Activated T-helper 2 cell treated with anti-CD3 and anti-CD28 coated beads, Interferon-gamma antibody, Interleukin-2, Interleukin-4, amounts not matched to agents 10 μg/mL and 5 μg/mL and 100 μg/mL, durations not matched to agents 14 hours and 24 hours and 36 hours (primary cell): ENCODE measurements at places on chromosomes 6 and 20. TPM values are rescaled to one million over a fixed set of nuclear protein-coding genes. Genes with fewer than 3 reads are reported as not detected.

DNA sequence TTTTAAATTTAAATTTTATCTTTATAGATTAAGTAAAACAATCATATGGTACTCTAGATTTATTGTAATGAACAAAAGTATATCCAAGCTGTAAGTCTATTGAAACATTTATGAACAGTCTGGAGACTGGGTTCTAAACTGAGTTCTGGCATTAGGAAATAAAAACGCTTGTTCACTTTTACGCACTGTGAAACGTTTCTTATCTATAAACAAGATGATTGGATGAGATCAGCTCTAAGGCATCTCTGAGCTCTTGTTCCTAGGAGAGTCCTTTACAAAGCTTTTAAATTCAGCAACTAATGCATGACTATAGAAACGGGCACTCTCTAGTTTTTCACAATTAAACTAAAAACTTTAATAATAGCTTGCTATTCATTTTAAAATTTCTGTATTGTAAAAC is 6.8 kb downstream of the HUS1B start:
- DNase-seq, result no peak

GRCh38 chr6:35739645-35740524 is 3.1 kb downstream of the ARMC12 start:
- no peak for DNase-seq

The EPPIN gene
- not detected in 2 replicates for total RNA-seq

The CCDC28A gene
- total RNA-seq, result 18.2 and 19.2 TPM in 2 replicates

The ASIP gene
- not detected in 2 replicates for total RNA-seq
